ENCODE measurements at places on chromosomes 16 and 17.

DNA sequence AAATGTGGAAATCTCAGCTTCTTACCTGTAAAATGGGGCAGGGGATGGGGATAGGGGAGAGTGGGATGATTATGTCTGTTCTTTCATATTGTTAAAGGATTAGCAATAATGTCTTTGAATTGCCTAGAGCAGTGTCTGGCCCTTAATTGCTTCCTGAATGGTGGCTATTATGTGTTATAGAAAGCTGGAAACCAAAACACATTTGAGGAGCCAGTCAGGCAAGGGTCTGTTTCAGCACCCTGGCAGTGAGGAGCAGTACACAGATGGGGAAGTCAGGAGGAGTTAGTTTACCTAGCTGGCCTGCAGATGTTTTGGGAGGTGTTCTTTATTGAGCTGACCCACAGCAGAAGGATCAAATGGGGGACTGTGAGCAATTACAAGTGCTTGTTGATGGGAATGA is 63.0 kb downstream of the NUP93 start:
- no peak for DNase-seq

- no peak for DNase-seq
Observed at GRCh38 chr17:41919165-41919817, 540 bp upstream of the ACLY start.

GRCh38 chr17:18323007-18323406 is 7.9 kb downstream of the SMCR8 start:
- no peak for DNase-seq

DNA sequence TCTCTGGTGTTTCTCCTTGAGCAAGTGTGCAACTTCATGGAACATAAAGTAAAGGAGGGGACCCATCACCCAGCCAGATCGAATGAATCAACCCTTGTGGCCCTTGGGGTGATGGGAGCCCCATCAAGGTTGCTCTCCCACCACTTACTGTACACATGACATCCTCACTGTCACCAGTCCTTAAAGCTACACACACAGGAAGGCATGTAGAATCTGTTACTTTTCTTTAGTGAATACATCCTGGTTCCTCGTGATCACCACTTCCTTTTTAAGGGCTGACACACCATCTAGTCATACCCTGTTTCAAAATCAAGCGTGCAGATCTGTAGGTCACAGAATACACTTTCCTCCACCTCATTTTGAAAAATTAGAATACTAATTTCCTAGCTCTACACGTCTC is 22.6 kb upstream of the MPHOSPH6 start:
- DNase-seq = no peak

GRCh38 chr16:71894229-71894920 is 956 bp upstream of the IST1 start:
- DNase-seq = no peak

DNA sequence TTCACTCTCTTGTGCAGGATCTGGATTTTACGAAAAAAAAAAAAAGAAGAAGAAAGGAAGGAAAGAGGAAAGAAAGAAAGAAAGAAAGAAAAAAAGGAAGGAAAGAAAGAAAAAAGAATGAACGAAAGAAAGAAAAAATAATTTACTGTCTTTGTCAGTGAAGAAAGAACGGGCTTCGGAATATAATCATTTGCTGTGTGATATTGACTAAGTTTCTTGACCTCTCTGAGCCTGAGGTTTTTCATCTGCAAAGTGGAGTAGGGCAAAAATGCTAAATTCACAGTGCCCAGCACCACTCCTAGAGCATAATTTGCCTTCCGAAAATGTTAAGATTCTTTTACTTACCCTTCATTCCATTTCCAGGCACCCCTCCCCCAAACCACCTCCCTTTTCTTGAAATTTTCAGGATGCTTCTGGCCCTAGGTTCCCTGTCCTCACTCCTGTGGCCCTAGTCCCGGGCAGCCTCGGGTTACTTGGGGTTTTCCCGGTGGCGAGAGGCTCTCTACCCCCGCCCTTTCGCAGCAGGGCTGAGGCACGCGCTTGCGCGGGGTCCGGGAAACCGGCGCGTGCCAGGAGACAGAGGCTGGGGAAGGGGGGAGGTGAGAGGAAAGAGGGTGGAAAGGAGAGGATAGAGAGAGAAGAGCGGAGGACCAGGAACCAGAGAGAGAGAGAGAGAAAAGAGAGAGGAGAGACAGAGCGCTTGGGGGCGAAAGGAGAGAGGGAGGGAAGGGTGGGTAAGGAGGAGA is at the start of gene CNTNAP1:
Gene CNTNAP1 (plus strand): TSS at position 556 of the 746 bp plus-strand sequence. CDS start 299 bp downstream, outside the sequence.
- peak; percentile 53 for DNase-seq

DNA sequence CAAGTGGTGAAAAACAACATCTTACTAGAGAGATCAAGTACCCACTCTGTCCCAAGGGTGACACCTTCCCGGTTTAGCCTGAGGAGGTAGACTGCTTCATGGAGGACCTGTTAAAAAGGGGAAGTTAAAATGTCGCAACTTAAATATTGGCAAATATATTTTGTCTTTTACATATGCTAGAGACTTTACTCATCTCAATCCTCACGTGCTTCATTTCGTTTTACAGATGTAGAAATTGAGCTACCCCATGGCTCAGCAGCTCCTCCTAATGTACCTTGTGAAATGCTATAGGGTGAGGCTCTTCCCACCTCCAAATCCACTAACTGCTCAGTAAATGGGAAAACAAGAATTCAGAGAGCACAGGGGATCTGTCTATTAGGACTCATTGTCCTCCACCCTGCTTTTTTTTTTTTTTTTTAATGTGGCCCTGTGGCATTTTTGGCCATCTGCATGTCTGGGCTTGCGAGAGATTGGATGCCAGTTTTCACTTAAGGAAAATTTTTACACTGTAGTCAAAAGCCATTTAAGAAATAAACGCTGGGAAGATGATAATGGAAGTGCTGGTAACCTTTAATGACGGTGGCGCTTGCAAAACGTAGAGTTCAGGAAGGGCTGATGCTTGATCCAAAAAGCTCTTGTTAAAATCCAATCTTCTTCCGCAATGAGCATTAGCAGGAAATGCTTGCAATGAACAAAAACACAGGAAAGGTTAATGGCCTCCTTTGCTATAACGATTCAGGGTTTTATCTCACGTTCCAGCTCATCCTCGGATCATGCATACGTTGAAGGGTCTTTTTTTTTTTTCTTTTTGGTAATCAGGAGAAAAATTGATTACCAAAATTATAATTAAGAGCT is 39.8 kb downstream of the HSBP1 start:
- DNase-seq = no peak

DNA sequence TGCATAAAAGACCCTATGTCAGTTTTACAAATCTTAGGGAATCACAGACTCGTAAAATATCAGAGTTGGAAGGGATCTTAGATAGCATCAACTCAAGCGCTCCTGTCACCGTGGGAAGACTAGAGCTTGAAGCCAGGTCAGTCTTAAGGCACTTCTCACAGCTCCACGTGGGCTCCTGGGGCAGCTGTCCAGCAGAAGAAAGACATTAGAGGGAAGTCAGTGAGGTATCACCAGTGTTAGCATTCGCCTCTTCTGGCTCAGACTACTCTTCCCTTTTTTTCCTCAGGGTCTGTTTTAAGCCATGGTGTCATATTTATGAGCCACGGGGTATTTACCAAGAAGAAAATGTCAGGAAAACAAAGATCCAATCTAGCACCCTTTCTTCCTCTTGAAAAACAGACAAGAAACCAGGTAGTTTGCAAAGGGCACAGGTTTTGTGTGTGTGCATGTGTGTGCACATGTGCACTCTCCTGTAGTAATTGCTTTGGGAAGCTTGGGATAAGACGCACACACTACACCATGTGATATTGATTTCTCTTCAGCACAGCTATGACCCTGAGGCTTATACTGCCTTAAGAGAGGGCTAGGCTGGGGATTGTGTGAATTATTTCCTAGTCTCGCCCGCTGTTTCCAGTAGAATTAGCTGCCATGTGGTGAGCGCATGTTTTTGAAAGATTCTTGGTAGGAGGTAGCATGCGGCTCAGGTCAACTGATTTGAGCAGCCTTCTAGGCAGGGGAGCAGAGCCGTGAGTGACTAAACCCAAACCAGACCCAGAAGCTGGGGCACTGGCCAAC is 61.0 kb upstream of the ELAC2 start:
- DNase-seq = no peak

DNA sequence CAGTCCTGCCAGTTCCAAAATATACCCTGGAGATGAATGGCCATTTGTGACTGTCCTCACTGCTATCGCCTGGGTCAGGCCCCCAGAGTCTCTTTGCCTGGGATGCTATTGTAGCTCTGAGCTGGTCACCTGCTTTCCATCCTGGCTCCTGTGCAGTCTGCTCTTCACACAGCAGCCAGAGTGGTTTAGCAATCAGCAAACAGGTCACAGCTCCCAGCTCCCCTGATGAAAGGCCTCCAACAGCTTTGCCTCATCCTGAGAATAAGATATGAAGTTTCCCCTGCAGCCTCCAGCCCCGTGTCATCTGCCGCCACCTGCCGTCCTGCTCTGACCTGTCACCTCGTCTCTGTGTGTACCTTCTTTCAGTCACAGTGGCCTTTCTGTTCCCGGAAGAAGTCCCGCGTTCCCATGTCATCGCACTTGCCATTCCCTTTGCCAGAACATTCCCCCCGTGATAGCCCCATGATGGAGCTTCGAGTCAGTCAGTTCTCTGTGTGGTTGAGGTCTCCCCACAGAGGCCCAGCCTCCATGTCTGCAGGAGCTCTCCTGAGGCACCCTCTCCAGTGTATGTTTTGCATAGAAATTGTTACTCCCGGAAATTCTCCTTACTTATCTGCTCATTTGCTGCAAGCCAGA is 281.5 kb downstream of the SNX29 start:
- peak; percentile 26 for DNase-seq

- DNase-seq = no peak
Observed at GRCh38 chr17:77610518-77610893, 348.0 kb upstream of the TNRC6C start.
